ENCODE measurements at places on chromosomes 2 and 18.

DNA sequence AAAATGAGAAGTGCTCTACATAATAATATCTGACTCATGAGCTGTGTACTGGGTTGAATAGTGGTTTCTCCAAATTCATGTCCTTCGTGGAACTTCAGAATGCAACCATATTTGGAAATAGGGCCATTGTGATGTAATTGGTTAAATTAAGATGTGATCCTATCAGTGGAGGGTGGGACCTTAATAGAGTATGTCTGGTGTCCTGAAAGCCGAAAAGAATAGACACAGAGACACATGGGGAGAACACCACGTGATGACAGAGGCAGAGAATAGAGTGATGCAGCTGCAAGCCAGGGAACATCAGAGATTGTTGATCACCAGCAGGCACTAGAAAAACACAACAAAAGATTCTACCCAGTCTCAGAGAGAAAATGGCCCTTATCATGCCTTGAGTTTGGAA lies 310.1 kb downstream of the EXOC6B start:
- DNase-seq, result no peak

- DNase-seq, result no peak
These were observed 199.0 kb downstream of the TPGS2 start for GRCh38 chr18:36629836-36630235.

GRCh38 chr2:165238295-165238694 lies 919 bp upstream of the SCN2A start:
- no peak for DNase-seq

GRCh38 chr2:6054161-6054671 lies 362.0 kb downstream of the SOX11 start:
- DNase-seq, result no peak

- no peak for DNase-seq
These were observed 185.6 kb upstream of the SALL3 start for GRCh38 chr18:78794071-78794430.

- DNase-seq, result no peak
These were observed 58.1 kb upstream of the TGIF1 start for GRCh38 chr18:3391704-3392466.

DNA sequence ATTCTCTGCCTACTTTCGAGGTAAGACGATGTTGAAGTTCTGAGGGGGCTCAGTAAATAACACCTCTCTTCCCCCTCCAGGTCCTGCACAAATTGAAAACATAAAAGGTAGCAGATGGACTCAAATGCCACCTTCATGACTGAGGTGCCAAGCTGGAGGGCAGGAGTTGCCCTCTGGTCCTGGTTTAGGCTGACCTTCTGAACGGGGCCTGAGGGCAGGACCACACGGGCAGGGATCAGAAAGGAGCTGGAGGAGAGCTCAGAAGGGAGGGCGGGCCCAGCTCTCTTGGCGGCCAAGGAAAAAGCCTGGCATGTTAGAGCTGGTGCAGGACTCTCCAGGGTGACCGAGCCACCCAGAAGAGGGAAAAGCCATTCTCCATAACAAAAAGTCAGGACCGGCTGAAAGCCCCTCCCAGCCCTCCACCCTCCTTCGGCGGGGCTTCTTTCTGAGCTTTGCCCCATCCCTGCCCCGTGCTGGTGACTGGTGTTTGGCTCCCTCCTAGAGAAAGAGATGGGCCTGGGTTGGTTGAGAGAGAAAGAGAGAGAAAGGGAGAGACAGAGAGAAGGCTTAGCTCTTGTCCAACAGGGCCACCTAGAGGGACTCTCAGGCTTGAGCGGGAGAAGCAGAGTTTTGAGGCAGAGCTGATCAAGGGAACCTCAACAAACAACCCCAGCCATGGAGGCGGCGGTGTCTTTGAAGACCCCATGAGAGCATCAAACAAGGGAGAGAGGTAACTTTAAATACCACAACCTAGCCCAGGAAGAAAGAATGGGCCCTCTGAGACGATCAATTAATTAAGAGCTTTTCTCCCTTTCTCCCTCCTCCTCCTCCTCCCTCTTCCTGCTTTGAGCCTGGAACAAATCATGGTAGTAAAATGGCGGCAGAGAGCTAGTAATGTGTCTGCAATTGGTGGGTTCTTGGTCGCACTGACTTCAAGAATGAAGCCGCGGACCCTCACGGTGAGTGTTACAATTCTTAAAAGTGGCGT lies 50.8 kb downstream of the WIPF1 start:
- no peak for DNase-seq

- no peak for DNase-seq
These were observed 286.5 kb downstream of the CCDC178 start for GRCh38 chr18:33154049-33154448.

Data from right renal cortex interstitium (tissue), 3 donors.